ENCODE measurements at places on chromosomes 2 and 18. TPM values are rescaled to one million over a fixed set of nuclear protein-coding genes. Genes with fewer than 3 reads are reported as not detected.

Gene LOXL3
- total RNA-seq, result 3.2 TPM

DNA sequence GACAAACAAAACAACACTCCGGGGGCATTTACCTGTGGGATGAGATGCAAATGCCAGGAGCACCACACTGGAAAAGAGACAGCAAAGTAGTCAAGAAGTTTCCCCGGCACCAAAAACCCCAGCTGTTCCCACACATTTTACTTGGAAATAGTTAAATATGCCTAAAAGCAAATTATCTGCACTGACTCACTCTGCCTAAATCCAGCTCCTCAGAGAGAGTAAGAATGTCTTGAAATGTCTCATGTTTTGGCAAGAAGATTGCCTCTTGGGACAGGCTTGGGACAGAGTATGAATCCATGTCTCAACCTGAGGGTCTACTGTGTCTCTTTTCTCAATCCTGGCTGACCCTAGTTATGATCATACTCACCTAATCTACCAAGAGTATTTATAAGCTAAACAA is 87.5 kb upstream of the RIOK3 start:
- DNase-seq, result no peak

- peak; percentile 83 for DNase-seq
These were observed 33.2 kb upstream of the CWC22 start for GRCh38 chr2:180040146-180040925.

- DNase-seq, result no peak
These were observed 18.0 kb downstream of the TBR1 start for GRCh38 chr2:161434118-161434517.

Gene ABHD1
- 2.2 TPM for total RNA-seq

DNA sequence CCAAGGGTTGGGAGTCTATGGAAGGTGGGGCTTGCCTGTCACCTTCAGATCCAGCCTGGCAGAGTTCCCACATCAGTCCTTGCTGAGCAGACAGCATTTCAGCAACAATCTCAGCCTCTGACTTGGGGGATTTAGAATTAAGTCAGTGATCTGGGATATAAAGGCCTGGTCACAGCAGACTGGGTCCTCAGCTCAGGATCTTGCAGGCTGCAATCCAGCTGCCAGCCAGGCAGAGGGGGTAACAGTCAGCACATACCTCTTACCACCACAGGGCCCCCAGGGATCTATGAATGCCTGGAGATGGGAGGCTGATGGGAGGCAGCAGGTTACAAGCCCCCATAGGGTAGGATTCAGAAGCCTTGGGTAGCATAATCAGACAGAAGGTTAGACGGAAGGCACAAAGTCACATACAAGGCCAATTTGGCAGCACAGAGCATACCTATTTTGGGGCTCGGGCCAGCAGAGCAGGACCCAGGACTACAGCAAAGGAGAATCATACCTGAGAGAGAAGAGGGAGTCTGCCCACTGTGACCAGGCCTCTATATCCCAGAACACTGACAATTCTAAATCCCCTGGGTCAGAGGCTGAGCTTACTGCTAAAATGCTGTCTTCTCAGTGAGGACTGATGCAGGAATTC is 163.5 kb downstream of the MTCL1 start:
- no peak for DNase-seq

- no peak for DNase-seq
These were observed 9.1 kb downstream of the SCLY start for GRCh38 chr2:238069877-238070276.

DNA sequence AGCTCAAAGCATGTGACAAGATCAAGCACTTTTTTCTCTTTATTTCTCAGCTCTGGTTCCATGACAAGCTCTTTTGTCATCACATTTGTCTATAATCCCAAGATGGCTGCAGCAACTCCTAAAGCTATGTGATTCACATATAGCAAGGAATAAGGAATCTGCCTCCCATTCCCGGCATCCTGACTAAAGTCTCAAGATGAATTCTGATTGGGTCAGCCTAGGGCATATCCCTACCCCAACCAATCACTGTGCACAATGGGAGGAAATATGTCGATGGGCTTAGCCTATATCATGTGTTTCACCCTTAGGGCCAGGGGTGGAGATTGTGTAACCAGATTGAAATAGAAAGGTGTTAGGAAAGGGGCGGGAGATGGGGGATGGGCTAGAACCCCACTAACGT is 23.1 kb upstream of the COLEC12 start:
- DNase-seq, result no peak

- DNase-seq, result no peak
These were observed 52.7 kb upstream of the ITM2C start for GRCh38 chr2:230812033-230812432.

Gene AOX1
- 8.4 TPM for total RNA-seq

- peak; percentile 56 for DNase-seq
These were observed 105.6 kb downstream of the PRPF40A start for GRCh38 chr2:152611458-152612231.

DNA sequence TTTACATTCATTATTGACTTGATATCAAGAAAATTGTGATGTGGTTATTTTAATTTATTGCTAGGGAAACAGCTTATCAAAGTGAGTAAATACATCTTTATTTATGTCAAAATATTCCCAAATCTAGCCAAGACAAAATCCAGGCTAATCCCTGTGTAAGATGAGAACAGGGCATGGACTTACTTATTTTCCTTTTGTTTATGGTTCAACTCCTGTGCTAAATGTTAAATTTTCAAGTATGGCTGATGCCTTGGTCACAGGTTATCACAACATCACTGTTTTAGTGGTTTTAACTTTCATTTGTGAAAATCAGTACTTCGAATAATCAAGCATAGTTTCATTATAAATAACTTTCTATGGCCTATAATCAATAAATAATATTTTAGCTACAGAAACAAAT is 657.0 kb upstream of the SYT4 start:
- no peak for DNase-seq

- DNase-seq, result no peak
These were observed 109.8 kb downstream of the NOL10 start for GRCh38 chr2:10579876-10580514.

DNA sequence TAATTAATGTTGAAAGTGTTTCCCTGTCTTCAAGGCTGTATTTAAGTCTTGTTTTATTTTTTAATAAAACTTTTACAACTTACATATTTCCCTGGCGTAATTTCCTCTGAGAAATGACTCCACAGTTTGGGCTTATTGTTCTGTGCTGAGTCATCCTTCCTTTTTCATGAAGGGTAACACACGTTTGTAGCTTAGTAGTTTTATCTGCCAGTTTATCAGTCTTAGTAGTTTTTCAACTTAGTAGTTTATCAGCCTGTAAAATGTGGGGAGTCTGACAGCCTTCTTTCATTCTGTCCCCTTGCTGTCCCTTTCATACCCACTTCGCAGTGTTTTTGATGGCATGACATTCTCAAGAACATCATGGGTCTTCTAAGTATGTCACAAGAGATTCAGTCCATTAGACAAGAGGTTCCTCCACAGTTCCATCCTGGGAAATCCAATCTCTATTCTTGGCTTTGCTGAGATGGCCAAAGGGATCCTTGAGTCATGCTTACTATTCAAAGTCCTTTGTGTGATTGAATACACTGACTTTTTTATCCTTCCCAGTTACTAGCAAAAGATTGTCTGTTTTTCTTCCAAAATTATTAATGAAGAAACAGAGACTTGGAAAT is 60.0 kb upstream of the SGPP2 start:
- peak; percentile 35 for DNase-seq

Gene LYPD6
- 40.4 TPM for total RNA-seq

DNA sequence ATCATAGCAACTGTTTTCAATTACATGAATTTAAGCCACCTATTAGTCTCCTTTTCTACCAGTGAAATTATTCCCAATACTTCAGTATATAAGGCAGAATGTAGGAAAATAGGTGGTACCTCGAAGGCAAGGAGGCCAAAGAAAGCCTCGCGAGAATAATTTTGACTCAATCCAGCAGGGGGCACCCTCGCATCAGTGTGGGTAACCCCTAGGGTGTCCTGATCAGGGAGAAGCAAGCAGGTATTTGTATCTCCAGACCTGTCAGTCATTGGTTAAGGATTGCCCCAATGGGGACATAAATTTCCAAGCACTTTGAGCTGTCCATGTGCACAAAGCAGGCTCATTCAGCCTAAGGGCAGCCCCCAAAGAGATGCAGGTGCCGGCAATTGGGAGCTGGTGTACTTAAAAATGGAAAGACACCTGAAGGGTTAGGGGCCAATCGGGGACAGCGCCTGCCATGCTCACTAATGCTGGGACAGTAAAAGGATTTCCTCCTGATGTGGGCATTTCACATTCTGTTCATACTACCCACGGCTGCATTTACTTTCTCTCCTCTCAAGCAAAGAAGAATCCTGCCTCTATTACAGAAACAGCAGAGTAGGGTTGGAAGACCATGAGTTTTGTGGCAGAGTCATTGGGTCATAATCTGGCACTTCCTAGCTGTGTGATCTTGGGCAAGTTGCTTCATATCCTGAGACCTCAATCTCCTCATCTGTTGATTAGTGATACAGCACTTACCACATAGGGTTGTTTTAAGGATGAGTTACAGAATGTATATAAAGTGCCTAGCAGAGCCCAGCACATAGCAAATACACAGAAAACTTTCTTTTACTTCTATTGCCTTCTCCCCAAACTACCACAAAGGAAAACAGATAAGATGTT is 136.1 kb downstream of the ICOS start:
- no peak for DNase-seq

Gene AFF3
- total RNA-seq, result 1.9 TPM

DNA sequence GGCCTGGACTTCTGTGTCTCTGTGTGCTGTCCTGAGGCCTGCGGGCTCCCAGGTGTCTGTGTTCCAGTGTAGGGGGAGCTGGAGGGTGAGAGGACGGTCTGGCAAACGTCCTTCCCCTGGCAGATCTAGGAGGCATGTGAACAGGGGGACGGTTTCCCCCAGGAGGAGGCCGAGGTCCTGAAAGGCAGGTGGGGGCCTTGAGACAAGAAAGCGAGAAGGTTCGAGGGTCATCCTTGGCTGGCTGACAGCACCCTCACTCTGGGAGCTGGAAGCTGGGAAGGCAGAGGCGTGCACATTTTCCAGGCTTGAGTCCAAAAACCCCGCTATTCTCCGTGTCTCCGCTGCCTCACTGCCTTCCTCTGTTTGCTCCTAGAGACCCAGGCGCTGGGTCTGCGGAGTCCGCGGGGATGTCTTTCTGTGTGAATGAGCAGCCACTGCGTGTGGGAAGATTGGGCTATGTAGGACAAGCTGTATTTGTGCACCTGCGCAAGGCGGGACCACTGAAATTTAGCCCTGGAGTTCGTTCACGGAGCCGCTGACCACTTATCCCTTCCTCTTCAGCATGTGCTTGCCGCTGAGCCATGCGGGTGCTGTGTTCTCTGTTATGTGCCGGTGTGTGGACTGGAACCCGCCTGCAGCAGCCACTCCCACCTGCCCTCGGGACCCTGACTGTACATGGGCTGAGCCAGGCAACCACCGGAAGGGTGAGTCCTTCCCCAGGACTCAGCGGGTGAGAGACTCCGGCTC is 43.7 kb downstream of the TWIST2 start:
- DNase-seq, result no peak

- DNase-seq, result no peak
These were observed 41.4 kb upstream of the SMAD7 start for GRCh38 chr18:48992133-48992532.

Gene MRPL30
- total RNA-seq, result 67.3 TPM

DNA sequence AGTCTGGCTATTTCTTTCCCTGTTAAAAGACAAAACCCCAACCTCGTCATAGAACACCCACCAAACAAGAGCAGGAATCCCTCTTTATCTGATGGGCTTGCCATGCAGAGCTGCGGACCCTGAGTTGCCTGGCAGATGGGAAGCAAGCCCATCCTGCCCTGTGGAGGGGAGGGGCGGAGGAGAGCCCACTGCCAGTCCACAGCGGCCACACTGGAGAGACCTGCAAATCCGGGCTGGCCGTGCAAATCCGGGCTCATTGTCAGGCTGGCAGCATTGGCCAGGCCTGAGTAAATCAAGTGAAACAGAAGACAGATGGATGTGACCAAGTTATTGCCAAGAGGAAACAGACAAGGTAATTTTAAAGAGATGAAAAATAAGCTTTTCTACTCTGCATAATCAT is 22.0 kb downstream of the MYL12B start:
- DNase-seq, result no peak
